ENCODE measurements at places on chromosomes 2 and 18.

DNA sequence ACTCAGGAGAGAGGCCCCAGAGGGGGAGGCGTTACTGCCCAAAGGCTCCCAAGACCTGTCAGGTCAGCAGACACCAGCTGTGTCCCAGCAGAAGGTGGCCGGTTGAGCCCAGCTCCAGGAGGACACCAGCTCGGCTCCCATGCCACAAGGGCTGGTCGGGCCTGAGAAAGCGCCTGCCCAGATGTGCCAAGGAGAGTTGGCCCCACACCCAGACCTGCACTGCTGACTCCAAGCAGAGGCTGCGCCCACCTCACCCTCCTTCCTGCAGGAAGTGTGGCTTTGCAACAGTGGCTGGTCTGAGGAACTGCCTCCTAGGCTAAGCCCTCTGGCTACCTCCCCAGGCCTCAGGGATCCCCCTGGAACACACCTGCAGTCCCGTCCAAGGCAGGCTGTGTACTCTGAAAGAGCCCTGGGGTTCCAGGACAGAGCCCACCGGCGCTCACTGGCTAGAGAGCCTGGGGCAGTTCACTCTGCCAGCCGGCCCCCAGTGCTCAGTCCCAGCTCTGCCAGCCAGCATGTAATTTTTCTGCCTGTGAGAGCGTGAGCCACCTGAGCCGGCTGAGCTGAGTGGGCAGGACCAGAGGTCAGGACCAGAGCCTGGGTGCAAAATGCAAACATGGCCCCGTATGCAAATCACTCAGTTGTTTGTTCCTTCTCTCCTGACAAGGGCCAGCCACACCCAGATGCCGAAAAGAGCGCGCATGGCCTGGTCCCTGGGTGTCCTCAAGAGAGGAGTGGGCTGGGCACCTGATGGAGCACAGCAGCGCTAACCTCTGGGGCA lies 36.9 kb upstream of the PTMA start:
- no peak for DNase-seq

DNA sequence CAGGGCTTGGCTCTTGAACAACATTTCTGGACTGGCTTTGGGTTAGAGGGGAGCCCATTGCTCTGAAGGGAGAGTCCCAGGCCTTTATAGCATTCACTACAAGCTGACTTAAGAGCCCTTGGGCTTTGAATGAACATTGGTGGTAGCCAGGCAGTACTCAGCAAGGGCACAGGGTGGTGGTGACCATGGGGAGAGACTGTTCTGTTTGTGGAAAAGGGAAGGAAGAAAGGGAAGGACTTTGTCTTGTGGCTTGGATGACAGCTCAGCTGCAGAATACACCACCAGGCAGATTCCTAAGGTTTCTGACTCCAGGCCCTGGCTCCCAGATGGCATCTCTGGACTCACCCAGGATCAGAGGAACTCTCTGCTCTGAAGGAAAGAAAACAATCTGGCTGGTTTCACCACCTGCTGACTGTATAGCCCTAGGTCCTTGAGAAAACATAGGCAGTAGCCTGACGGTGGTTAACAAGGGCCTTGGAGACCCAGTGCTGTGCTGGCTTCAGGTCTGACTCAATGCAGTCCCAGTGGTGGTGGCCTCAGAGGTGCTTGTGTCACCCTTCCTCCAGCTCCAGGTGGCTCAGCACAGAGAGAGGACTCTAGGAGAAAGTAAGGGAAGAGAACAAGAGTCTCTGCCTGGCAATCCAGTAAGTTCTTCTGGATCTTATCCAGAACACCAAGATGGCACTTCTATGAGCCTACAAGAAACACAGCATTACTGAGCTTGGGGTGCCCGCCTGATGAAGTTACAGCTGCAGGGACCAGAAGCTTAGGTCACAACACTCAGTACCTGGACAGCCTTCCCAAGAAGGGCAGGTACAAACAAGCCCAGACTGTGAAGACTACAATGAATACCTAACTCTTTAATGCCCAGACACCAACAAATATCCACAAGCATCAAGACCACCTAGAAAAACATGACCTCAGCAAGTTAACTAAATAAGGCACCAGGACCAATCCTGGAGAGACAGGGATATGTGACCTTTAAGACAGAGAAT lies 16.4 kb upstream of the ABCB11 start:
- DNase-seq: no peak

DNA sequence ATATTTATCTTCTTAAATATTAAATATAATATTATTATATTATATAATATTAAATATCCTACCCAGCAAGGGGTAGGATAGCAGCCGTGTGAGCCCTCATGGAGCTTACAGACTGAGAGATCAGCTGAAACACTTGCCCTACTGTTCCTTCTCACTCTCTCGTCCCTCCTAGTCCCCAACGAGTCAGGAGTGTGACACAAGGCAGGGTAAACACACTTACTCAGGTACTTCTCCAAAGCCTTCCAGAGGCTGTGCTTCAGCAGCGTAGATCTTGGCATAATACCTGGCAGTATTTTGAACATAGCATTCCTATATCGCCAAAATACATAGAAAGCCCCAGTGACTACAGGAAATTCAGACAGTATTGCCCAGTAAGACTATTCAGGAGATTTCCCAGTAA lies 114.1 kb downstream of the ALPK2 start:
- DNase-seq: no peak

DNA sequence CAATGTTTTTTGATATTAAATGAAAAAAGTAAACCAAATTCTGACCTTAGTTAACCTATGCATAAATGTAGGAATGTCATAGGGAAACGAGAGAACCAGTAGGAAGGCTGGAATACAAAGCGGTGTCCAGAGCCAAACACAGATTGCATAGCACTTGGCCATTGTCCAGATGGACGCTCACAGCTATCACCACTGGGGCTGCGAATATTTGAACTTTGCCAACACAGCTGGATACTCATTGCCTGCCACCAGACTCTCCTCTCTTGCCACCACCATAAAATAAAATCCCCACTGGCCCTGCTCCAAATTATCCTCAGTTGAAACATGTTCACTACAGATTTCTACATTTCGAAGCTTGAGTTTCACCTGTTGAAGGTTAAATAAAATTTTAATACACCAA lies 159.3 kb upstream of the GULP1 start:
- no peak for DNase-seq

DNA sequence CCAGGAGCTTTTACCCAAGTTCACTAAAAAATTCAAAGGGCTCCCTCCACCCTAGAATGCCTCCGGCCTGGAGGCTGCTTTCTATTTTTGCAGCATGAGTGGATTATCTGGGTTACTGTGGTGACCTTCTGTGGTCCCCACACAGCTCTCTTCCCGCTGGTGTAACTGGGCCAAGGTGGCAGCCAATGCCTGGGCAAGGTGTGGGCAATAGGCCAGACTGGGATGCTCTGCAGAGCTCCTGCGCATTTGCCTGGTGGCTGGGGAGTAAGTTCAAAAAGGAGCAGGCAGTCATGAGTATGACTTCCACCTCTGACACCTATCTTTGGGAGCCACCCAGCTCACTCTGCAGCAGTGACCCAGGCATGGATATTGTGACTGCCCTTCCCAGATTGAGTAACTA lies 130.5 kb upstream of the SPRED2 start:
- DNase-seq: no peak

DNA sequence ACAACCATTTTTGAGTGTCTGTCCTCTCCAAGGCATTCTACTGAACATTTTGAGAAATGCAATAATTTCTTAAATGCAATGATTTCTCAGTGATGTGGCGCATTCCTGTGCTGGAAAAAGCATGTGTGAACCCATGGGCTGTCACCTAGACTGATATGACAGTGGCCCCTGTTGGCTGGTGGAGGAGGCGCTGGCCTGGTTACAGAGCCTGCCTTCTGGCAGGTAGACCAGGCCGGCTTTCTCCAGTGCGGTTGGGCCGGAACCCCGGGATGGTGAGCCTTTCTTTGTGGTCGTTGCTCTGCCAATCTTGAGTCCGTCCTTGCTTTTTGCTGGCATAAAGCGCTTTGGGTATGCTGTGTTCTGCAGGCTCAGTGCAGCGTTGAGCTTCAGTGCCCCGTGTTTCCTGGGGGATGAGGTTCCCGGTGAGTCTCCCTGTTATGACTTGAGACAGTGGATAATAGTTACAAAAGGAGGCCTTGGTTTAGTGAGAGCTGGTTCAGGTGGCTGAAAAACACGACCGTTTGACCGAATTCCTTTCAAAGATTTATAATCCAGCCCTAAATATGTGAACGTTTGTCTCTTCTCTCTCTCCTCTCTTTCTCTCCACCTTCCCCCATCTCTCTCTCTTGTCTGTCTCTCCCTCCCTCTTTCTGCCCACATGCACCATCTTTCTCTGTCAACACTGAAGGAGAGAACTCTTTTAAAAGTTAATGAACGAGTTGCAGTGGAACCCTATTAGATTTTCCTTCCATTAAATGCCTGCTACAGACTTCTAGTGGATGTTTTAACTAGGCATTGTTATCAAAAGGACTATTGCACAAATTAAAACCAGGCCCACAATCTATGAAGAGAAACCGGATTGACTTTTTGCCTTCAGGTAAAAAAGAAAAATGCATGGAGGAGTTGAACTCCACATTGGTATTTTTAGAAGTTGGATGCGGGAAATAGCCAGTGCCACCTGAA lies 34.0 kb downstream of the TSHZ1 start:
- no peak for DNase-seq

GRCh38 chr2:67346718-67347407 lies 50.3 kb upstream of the ETAA1 start:
- DNase-seq: no peak

GRCh38 chr2:36453652-36454051 lies 98.1 kb downstream of the CRIM1 start:
- DNase-seq: no peak

- no peak for DNase-seq
These were observed 171.8 kb upstream of the ATP5MC3 start for GRCh38 chr2:175353275-175353674.

GRCh38 chr2:47484396-47484795 lies 81.4 kb downstream of the MSH2 start:
- no peak for DNase-seq

GRCh38 chr2:218005028-218005427 lies 2.2 kb upstream of the TNS1 start:
- no peak for DNase-seq

DNA sequence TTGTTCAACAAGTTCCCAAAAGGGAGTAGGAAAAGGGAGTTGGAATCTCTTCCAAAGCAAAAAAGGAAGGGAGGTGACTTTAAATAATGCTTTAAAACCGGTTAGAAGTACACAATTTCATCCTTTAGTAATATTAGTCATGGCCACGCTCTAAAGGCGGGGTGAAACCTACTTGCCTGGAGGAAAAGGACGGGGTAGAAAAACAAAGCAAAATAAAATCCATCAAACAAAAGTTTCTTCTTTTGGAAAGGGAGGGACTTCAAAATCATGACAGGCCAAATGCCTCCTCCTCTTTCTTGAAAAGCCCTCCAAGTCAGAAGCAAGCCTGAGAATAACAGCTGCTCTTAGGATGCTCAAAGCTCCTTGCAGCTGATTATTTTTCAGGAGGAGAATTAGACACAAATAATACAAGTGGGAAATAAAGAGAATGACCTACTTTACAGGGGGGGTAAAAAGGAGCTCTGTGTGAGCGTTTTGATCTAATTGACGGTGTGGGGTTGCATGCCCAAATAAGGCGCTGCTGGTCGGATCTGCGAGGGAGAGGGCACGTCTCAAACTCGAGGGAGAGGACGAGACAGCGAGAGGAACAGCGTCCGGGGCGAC lies 1.8 kb upstream of the NPAS2 start:
- DNase-seq: no peak

All from AG09309 (cell line).